Activated gamma-delta T cell treated with anti-CD3 and anti-CD28 coated beads, Interleukin-2, amount 50 U/mL, for 16 hours (primary cell): ENCODE measurements at places on chromosomes 11 and 22.

GRCh38 chr11:73137262-73137943 lies 4.7 kb downstream of the FCHSD2 start:
- DNase-seq, result no peak

DNA sequence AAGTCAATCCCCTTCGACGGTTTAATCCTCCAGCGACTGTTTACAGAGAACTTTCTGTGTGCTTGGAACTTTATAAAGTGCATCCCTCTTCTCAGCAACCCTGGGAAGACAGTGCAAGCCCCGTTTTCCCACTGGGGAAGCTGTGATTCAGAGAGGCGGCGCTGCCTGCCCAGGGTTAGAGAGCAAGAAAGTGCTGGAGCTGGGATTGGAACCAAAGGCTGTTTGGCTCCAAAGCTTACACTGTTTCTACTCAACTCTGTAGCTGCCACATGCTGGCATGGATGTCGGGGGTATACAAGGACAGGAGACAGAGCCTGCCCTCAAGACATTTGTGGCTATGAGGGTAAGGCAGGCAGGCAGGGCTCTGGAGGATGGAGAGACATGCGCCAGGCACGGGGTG lies 13.0 kb downstream of the FBLN1 start:
- no peak for DNase-seq

DNA sequence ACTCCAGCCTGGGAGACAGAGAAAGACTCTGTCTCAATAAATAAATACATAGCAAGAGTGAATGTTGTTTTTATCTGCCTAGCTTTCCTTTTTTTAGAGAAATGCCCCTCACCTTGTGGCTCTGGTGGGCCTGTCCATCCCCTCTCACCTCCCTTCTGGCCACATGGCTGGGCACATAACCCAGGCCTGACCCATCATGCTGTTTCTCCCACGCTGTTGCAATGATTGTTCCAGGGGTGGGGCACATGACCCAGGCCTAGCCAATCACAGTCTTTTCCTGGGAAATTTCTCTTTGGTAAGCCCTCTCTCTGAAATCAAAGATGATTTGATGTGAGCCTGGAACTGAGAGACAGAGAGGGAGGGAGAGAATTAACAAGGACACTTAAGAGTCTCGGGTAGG lies 5.5 kb upstream of the CYTH4 start:
- DNase-seq, result no peak

- no peak for DNase-seq
Observed at GRCh38 chr11:134841411-134841810, 429.4 kb upstream of the B3GAT1 start.

DNA sequence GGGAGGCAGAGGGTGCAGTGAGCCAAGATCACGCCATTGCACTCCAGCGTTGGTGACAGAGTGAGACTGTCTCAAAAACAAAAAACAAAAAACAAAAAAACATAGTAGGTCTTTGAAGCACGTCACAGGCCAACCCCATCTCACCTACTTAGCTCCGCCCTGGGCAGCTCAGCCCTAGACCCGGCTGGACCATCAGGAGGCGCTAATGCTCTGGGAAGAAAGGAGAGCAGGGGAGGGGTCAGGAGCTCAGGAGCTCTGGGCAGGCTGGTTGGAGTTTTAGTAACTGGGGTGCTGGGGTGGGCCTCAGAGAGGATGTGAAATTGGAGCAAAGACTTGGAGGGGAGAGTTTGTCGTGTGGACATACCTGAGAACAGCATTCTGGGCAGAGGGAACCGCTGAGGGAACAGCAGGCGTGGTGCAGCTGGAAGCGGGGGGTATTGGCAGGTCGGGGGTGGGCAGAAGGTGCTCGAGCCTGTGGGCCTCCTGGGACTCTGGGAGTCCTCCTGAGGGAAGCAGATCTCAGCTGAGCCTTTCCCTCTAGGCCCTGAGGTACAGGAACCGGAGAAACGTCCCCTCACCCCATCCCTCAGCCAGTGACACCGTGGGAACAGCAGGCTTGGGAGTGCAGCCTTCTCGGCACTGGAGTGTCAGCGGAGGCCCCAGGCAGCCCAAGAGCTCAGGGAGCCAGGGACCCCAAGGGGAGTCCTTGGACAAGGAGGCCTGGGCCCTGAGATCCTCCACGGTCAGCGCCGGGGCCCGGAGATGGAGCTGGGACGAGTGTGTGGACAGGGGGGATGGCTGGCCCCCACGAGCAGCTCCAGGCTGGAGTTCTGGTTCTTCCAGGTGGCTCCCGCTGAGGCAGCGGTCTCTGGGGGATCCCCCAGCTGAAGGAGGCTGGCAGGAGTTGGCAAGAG lies 2.2 kb upstream of the RPS6KA4 start:
- DNase-seq, result no peak

GRCh38 chr11:7050191-7050590 lies 29.9 kb downstream of the NLRP14 start:
- DNase-seq, result no peak

- no peak for DNase-seq
Observed at GRCh38 chr11:134124660-134125451, 56.0 kb downstream of the JAM3 start.

- DNase-seq, result no peak
Observed at GRCh38 chr11:123797114-123797513, 9.0 kb downstream of the OR6M1 start.

DNA sequence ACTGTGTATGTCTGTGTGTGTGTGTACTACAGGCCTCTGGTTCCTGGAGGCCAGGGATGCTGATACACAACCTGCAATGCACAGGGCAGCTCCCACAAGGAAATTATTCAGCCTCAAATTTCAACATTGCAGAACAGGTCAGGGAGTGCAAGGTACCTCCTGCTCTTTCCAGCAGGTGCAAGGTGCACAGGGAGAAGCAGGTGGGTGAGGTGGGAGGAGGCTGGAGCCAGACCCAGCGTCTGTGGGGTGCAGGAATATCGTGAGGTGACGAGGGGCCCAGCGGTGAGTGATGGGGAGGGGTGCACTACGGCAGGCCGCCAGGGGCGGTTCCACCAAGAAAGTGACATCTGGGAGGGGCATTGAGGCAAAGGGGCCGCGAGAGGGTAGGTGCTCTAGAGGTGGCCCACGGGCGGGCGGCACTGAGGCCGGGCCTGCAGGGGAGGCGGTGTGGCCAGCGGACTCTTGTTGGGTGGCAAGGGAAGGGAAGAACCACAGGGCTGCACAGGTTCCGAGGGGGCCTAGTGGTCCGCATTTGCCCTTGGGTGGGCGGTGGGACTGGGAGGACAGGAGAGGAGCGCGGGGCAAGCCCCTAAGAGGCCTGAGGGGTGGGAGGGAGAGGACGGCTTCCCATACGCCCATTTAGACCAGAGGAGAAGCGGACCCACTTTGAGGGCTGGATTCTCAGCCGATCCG lies 21.6 kb downstream of the DGCR6L start:
- DNase-seq, result no peak

GRCh38 chr11:85027346-85027745 lies 599.8 kb downstream of the DLG2 start:
- DNase-seq, result no peak

GRCh38 chr11:121615501-121615900 lies 162.7 kb upstream of the SORL1-AS1 start:
- DNase-seq, result no peak

DNA sequence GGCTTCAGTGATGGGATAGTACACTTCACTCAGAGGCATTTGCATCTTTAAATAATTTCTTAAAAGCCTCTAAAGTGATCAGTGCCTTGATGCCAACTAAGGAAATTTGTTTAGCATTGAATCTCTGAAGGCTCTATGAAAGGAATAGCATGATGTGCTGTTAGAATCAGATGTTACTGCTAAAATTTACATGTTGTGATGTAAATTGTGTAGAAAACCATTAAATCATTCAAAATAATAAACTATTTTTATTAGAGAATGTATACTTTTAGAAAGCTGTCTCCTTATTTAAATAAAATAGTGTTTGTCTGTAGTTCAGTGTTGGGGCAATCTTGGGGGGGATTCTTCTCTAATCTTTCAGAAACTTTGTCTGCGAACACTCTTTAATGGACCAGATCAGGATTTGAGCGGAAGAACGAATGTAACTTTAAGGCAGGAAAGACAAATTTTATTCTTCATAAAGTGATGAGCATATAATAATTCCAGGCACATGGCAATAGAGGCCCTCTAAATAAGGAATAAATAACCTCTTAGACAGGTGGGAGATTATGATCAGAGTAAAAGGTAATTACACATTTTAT lies 4.6 kb downstream of the MALAT1 start:
- no peak for DNase-seq

DNA sequence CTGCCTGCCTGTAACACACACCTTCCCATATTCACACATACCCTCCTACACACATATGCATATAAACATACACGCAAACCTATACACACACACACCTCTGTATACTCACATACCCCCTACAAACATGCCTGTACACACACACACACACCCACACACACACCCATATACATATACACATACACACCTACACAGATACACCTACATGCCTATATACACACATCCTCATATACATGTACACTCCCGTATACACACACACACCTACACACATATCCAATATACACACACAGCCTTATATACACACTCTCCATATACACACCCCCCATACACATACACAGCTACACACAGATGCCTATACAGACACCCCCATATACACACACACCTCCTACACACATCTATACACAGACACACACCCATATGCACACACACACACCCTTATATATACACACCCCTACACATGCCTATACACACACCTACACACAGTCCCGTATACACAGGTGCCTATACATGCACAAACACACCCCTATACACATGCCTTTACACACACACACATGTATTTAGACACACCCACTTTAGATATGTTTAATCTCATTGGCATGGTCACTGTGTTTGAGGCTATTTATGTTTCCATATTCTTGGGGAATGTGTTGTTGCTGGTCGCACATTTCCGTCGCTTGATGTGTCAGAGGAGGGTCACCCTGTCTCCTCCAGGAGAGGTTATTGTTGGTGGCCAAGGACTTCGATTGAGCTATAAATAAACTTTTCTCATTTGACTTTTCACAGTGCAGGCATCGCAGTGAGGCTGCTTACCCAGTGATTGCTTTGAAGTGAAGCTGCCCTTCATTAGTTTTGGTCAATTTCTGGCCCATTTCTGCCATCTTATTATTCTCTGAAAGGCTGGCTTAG lies 243.3 kb downstream of the TBC1D22A start:
- no peak for DNase-seq

DNA sequence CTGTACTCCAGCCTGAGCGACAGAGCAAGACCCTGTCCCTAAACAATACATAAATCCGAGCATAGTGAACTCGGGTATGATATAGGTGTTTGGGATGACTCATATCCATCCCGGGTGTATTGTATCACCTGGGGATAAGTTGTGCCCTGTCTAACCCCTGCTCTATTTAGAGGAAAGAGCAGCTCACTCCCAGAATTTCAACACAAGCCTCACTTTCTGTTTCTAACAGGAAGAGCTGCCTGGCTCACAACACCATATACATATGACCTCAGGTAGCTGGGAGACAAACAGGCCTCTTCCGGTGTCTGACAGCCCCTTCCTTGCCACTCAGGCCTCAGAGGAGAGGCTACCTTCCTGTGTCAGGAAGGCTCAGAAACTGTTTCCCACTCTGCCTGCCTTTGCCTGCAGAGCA lies 9.9 kb upstream of the MICALL1 start:
- peak; percentile 16 for DNase-seq
